Psoas muscle (tissue), 8 donors: ENCODE measurements at places on chromosomes 3 and 15.

DNA sequence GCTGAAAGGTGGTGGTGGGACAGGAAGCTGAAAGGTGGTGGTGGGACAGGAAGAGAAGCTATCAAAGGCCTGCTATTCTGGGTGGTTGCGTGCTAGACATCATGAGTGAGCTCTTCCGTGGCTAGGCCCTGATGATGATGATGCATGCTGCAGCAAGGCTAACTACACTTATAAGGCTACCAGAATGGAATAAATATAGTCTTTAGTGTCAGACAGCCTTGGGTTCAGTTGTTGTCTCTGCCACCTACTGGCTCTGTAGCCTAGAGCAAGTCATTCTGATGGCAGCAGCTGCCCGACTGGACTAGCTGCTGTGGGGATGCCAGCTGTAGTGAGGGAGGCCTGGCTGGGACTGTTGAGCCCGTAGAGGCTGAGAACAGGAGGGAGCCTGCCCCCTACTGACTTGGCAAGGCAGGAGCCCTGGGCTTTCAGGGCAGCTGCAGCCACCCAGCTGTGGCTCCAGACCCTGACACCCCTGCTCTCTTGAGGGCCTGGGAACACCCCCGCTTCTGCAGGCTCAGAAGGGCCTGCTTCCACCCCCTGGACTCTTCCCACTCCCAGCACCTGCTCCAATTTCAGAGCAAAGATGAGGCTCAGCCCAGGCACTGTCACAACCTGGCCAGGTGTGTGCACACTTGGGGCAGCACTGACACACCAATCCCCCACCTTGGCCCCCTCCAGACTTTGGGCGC lies 21.4 kb upstream of the ZBED2 start:
- DNase-seq = no peak

DNA sequence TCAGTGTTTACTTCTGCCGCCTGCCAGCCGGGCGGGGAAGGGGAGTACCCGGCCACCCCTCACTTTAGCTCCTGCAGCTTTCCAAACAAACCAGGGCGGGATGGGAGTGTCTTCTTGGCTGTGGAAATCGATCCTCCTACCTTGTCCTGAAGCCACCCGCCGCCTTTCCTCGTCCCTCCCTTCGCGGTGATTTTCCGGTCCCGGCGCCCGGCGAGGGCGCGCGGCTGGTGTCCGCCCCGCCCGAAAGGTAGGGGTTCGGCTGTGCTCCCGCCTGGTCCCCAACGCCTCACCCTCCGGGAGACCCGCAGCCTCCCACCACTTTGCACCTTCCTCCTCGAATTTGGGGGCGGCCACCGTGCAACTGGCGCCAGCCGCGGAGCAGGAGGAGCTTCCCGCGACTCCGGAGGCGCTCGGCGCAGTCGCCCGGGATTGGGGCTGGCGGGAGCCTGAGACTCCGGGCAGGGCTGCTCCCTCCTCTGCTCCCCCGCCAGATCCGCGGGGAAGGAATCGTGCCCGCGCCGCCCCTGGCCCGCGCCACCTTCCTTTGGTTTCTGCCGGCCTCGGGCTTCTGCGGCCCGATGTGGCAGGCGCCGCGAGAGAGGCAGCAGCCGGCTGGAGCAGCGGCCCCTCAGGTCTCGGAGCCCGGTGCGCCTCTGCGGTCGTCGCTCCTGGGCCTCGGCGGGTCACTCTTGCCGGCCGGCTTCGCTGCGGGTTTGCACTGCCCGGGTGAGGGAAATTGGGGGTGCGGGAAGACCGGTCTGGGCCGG lies 30.7 kb upstream of the ST3GAL6 start:
- peak; percentile 68 for DNase-seq

- DNase-seq = no peak
Observed at GRCh38 chr15:101466188-101466587, 23.3 kb downstream of the PCSK6 start.

DNA sequence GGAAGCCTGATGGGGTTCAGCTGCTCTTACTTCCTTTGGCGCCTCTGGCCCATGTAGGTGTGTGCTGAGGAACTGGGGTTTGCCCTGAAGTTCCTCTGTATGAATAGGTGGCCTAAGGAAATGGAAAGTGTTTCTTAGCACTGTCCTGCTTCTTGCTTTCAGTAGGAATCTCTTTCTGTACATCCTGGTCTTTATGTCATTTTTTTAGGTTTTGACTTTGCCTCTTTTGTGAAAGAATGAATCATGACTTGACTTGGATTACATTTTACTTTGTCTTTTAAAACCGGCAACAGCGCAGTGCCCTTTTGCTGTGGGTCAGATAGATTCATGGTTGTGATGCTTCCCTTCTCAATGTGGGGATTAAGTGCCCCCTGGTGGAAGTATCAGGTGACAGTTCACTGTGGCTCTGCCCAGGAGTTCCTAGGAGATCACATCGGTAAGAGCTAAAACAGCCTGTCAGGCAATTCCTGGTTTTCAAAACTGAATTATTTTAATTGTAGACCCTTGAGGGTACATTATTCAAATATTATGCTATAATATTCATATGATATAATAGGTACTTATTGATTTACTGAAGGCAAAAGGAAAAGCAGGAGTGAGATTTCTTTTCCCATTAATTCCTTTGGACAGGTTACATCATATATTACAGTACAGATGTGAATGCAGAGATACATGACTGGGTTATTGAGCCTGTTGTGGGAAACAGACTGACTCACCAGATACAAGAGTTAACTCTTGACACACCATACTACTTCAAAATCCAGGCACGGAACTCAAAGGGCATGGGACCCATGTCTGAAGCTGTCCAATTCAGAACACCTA lies 95.4 kb downstream of the HCN4 start:
- DNase-seq = peak; percentile 17

DNA sequence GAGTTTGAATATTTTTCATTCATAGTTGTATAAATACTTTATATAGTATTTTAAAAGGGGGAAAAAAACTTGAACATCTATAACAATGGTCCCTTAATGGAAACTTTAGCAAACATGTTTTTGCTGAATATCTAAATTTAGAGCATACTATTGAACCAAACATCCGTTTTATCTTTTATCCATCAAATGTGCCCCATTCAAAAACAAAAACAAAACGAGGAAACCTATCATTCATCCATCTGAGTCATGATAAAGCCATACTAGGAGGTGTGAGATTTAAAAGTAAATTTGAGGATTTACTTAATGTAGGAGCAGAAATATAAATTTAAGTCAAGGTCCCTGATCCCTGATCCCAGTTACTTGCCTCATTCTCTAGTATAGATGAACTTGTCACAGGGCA lies 463.6 kb upstream of the MDFIC2 start:
- no peak for DNase-seq
